ENCODE measurements at places on chromosomes 5 and 9. TPM values are rescaled to one million over a fixed set of nuclear protein-coding genes. Genes with fewer than 3 reads are reported as not detected.

DNA sequence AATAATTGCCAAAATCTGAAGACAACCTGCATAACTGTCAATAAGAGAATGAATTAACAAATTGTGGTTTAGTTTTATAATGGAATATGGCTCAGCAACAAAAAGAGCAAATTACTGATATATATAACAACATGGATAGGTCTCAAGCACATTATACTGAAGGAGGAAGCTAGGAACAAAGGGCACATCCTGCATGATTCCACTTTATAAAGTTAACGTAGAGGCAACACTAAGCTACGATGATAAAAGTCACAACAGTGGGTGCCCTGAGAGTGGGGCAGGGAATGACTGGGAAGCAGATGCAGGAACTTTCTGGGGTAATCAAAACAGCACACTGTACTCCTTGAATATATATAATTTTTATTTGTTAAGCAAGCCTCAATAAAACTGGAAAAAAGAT, 165.2 kb downstream of the RMI1 start:
- peaks cover 36% of the 10 kb centered on the region for H3K27me3 ChIP-seq
- H3K36me3 ChIP-seq = no peaks in the 10 kb centered on the region
- H3K4me3 ChIP-seq = no peak overlapping the region
- H3K27ac ChIP-seq = no peak overlapping the region
- no peak for DNase-seq

DNA sequence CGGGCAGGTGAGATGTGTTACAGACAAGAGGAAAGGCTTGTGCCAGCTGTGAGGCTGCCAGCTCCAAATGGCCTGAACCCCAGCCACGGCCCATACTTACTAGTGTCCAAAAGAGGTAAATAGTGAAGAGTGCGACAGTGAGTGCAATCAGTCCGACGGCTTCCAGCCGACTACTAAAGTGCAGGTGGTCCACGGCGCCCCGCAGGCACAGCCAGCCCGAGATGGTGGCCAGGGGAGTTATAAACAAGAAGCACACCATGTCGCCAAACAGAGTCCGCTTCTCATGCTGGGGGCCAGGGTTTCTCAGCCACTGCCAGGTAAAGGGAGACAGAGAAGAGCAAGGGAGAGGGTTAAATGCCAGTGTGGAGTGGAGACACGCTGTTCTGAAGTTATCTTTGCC, 101.1 kb downstream of the LMNB1 start:
- no peaks in the 10 kb centered on the region for H3K36me3 ChIP-seq
- DNase-seq = no peak
- no peak overlapping the region for H3K27ac ChIP-seq

DNA sequence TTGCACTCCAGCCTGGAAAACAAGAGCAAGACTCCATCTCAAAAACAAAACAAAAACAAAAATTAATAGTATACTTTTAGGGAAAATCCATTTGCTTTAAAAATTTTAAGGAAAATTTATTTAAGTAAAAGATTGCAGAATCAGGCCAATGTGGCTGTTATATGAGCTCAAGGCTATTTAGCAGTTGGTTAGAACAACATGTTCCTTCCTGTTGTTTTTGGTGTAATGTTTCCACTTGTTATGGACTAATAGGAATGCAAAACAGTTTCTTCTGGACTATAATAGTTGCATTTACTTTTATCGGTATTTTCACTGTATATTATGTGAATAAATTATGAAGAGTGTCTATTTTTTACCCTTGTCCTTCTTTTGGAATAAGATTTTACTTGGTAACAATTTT, 3.0 kb upstream of the CDC42SE2 start:
- H3K27me3 ChIP-seq = no peaks in the 10 kb centered on the region
- H3K4me3 ChIP-seq = no peak overlapping the region
- DNase-seq = no peak

DNA sequence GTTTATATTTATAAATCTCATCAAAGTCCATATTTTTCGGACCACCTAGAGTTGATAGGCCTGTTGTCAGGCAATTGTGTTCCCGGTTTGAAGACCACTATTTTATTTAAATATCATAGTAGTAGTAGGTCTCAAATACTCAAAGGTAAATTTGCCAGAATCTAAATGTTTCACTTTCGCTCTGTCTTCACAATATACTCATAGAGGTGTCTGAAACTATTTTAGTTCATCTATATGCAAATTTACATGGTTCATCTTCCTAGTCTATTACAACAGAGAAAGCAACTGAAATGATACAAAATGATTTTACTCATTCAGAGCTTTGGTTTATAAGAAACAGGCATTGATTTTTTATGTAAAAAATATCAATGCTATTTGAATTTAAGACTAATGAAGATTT, 1897.5 kb downstream of the EFNA5 start:
- no peak for DNase-seq
- H3K27me3 ChIP-seq = no peaks in the 10 kb centered on the region

DNA sequence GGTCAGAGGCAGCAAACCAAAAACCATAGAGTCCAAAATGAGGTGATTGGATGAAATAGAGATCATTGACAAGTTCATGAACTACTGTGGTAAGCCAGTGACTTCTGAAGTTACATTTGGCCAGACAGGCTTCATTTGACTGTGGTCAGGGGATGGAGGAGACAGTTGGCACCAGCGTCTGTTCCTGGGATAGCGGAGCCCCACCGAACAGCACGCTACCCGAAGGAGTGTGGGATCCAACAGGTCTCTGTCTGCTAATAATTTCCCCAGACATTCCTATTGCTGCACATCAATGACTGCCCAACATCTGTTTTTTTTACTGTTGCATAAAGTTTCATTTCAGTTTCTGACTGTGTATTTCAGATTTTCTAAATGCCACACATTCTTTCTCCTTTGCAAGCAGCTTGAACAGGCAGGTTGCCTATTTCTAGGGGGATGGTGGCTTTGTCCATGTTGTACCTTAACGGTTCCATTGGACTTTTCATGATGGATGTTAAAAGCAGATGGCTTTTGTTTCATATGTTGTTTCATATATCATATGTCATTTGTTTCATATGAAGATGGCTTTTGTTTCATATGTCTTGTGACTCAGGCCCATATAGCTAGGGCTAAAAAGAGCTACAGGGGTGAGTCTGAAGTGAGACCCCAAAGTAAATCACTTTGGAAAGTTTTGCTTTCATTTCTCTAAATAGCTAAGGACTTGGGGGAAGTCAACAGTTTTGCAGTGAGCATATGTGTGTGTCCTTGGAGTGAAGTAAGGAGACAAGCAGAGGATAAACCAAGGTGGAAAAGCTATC, 180.8 kb downstream of the GOLPH3 start:
- peaks cover 19% of the 10 kb centered on the region for H3K4me1 ChIP-seq
- H3K27me3 ChIP-seq = no peaks in the 10 kb centered on the region
- H3K27ac ChIP-seq = no peak overlapping the region
- no peak overlapping the region for H3K4me3 ChIP-seq
- DNase-seq = no peak

DNA sequence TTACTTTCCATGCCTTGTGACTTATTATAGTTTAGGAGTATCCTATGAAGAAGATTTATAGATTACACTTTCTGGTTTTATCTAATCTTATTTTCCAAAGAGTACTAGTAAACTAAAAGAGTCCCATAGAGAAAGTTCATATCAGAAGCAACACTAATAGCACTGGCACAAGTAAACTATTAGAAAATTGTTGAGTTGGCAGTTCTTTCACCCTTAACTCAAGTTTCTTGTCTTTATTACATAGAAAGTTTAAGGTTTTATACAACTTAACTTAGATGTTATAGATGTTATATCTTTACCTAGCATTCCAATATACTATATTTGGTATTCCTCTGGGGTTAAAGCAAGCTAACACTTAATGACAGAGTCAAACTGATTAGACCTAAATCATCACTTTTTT, 437.8 kb upstream of the ARRDC3 start:
- no peaks in the 10 kb centered on the region for H3K36me3 ChIP-seq
- H3K4me1 ChIP-seq = no peaks in the 10 kb centered on the region
- no peak overlapping the region for H3K4me3 ChIP-seq
- no peak overlapping the region for H3K27ac ChIP-seq

- H3K27ac ChIP-seq = no peak overlapping the region
- H3K27me3 ChIP-seq = no peaks in the 10 kb centered on the region
- no peak for DNase-seq
- no peaks in the 10 kb centered on the region for H3K36me3 ChIP-seq
- H3K4me1 ChIP-seq = no peaks in the 10 kb centered on the region
- H3K4me3 ChIP-seq = no peak overlapping the region
Observed at GRCh38 chr5:178301641-178302040, 69.0 kb upstream of the PHYKPL start.

DNA sequence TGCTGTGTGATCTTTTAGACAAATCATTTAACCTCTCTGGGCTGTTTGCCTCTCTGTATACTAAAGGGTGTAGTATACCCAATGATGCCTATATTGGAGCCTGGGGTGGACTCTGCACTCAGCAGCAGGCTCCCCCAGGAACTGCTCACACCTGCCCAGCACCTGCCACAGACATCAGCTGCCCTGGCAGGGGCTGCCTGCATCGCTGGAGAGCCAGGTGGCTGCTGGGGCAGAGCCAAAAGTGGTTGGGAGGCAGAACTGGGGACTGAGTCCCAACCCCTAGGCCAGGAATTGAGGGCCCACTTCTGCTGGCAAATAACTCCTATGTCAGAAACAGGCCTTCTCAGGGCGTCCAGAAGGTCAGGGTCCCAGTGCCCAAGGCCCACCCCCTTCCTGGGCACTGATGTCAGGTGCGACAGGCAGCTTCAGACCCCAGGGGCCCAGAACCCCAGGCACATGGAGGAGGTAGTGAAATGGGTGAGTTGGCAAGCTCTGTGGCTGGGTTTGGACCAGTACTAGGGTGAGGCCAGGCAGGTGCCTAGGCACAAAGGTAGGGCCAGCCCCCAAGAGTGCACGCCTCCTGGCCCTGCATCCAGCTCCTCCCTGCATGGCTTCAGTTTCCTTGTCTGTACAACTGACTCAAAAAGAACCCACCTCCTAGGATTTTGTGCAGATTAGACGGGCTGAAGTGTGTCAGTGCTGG, 5.8 kb downstream of the UNC5A start:
- H3K4me3 ChIP-seq = no peak overlapping the region
- H3K27ac ChIP-seq = no peak overlapping the region
- H3K4me1 ChIP-seq = no peaks in the 10 kb centered on the region

DNA sequence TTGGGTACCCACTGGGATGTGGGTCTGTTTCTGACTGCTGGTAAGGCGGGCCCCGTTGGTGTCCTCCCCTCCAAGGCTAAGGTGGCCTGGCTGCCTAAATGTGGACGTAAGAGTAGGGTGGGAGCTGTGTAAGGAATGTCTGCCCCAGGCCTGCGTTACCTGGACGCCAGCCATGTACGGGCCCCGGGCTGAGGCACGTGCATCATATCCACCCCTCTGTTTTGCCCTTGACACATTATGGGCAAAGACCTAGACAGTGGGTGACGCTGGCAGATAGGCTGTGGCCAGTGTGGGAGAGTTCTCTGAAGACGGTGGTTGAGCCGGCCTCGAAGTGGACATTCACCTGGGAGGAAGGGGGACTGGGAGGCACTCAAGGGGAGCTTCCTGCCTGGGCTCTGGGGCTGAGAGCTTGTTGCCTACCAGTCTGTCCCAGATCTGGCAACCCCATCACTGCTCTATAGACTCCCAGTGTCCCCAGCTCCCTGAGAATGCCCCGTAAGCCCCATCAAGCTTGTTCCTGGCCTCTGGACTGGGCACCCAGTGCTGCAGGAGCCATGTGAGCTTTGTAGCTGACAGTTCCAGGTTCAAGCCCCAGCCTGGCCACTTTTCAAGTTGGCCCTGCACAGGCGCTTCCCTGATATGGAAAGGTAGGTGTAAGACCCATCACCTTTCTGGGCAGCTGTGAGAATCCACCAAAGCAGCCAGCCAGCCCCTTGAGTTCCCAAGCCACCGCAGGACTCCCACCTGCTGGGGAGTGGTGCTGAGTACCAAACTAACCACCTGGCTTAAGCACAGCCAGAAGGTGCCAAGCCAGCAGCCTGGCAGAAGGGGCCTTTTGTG, 3.2 kb upstream of the PRR7 start:
- H3K4me1 ChIP-seq = peaks cover 13% of the 10 kb centered on the region
- no peaks in the 10 kb centered on the region for H3K36me3 ChIP-seq
- no peak overlapping the region for H3K4me3 ChIP-seq
- H3K27ac ChIP-seq = no peak overlapping the region
- no peaks in the 10 kb centered on the region for H3K27me3 ChIP-seq

DNA sequence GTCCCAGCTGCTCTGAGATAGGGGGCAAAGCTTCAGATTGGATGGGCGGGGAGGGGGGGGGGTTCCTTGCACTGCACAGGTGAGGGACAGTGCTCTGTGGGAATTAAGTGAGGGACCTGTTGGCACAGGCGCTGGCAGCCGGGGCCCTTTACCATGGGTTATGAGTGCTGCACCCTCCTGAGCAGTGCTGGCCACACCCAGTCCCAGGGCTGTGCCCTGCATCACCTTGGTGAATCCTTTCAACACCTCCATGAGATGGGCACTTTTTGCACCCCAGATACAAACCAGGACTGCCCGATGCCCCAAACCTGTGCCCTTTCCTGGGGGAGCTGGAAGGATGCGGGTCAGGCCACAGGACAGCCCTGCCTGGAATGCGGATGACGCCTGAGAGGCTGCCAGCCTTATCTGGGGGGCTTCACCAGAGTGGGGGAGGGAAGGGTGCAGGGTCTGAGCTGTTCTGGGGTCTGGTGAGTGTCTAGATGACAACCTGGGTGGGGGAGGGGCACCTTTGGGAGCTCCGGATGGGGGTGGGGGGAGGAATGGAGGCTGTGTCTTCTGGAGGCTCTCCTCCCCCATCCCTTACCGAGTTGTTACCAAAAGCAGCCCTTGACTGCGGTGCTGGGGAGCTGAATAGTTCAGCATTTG, 5.2 kb downstream of the CRB2 start:
- no peak overlapping the region for H3K27ac ChIP-seq
- no peaks in the 10 kb centered on the region for H3K4me1 ChIP-seq
- DNase-seq = no peak
- H3K27me3 ChIP-seq = no peaks in the 10 kb centered on the region
- H3K4me3 ChIP-seq = no peak overlapping the region

- peak overlapping the region; percentile 87 for H3K27ac ChIP-seq
- no peak for DNase-seq
- H3K27me3 ChIP-seq = no peaks in the 10 kb centered on the region
- H3K4me3 ChIP-seq = no peak overlapping the region
- H3K36me3 ChIP-seq = no peaks in the 10 kb centered on the region
Observed at GRCh38 chr9:109417054-109417453, 81.1 kb downstream of the PTPN3 start.

- H3K27ac ChIP-seq = no peak overlapping the region
- no peaks in the 10 kb centered on the region for H3K4me1 ChIP-seq
Observed at GRCh38 chr5:141211-141610, 49.2 kb downstream of the PLEKHG4B start.

The ACTBL2 gene
- total RNA-seq = not detected

The PTGR1 gene
- 49.4 TPM for total RNA-seq

The ANKDD1B gene
- 0.10 TPM for total RNA-seq

Data from heart right ventricle (tissue), 16 donors.